Activated naive CD8-positive, alpha-beta T cell treated with anti-CD3 and anti-CD28 coated beads, Interleukin-2, amount 10 ng/mL, durations not matched to agents 7 days and 5 days (primary cell): ENCODE measurements at places on chromosomes 16 and 17. TPM values are rescaled to one million over a fixed set of nuclear protein-coding genes. Genes with fewer than 3 reads are reported as not detected.

The MRPS34 gene
- 103 TPM for total RNA-seq

The TM4SF5 gene
- total RNA-seq = not detected

The ENPP7 gene
- total RNA-seq = not detected

The CD300LB gene
- not detected for total RNA-seq

The ODAD4 gene
- total RNA-seq = 0.65 TPM

The ALDH3A1 gene
- not detected for total RNA-seq

The NOTUM gene
- 0.25 TPM for total RNA-seq

The CD79B gene
- total RNA-seq = 19.6 TPM

The AGRP gene
- total RNA-seq = not detected

The EPX gene
- total RNA-seq = not detected

The GDE1 gene
- 22.6 TPM for total RNA-seq

The SARM1 gene
- 25.8 TPM for total RNA-seq

The AANAT gene
- not detected for total RNA-seq

The AXIN2 gene
- total RNA-seq = 9.8 TPM

The ZSCAN10 gene
- total RNA-seq = 0.37 TPM

The CACNA1H gene
- 2.0 TPM for total RNA-seq

The OR3A2 gene
- 3.9 TPM for total RNA-seq

The SLC4A1 gene
- total RNA-seq = not detected

The CCT6B gene
- 1.4 TPM for total RNA-seq

The GDPD1 gene
- 2.7 TPM for total RNA-seq

The IGSF6 gene
- total RNA-seq = 1.7 TPM

The MNT gene
- 35.6 TPM for total RNA-seq

The TMEM92 gene
- not detected for total RNA-seq

The KRT26 gene
- not detected for total RNA-seq

The EME1 gene
- 27.3 TPM for total RNA-seq

The QPRT gene
- 7.4 TPM for total RNA-seq

The SLC12A3 gene
- total RNA-seq = not detected

The CES1 gene
- total RNA-seq = not detected

The KRTAP3-1 gene
- not detected for total RNA-seq

The ATP1B2 gene
- total RNA-seq = 0.14 TPM

The DBNDD1 gene
- 1.2 TPM for total RNA-seq

The ZG16B gene
- 8.1 TPM for total RNA-seq

The PPY gene
- not detected for total RNA-seq

The TNFSF13 gene
- 8.4 TPM for total RNA-seq

The TNS4 gene
- 9.0 TPM for total RNA-seq

The SCGB1C2 gene
- not detected for total RNA-seq

The ITGA2B gene
- total RNA-seq = 0.83 TPM

The CHST5 gene
- total RNA-seq = not detected

The DNAH9 gene
- total RNA-seq = not detected

The MMP28 gene
- 0.45 TPM for total RNA-seq

The EFCAB13 gene
- total RNA-seq = 12.2 TPM

The LRRC37A gene
- total RNA-seq = 7.7 TPM

The RHBDF1 gene
- 0.33 TPM for total RNA-seq

The PRR35 gene
- total RNA-seq = not detected

The SLC35B1 gene
- total RNA-seq = 48.5 TPM

The OR3A3 gene
- total RNA-seq = not detected

The ZNF385C gene
- total RNA-seq = 0.40 TPM

The TMC7 gene
- total RNA-seq = not detected

The RRAD gene
- 0.61 TPM for total RNA-seq

The PLA2G10 gene
- not detected for total RNA-seq

The ACSM2B gene
- total RNA-seq = not detected

The CNTNAP1 gene
- total RNA-seq = 3.6 TPM

The KCNJ12 gene
- not detected for total RNA-seq
